ENCODE measurements at places on chromosomes 5 and 9. TPM values are rescaled to one million over a fixed set of nuclear protein-coding genes. Genes with fewer than 3 reads are reported as not detected.

Gene BTNL8
- not detected for polyA plus RNA-seq

Gene OSMR
- 8.1 TPM for polyA plus RNA-seq

Gene SPINK5
- polyA plus RNA-seq: 0.34 TPM

- DNase-seq: no peak
Measured at GRCh38 chr9:129280623-129281271, 102.7 kb upstream of the IER5L start.

- DNase-seq: no peak
Measured at GRCh38 chr5:168819004-168819621, 239.9 kb upstream of the PANK3 start.

DNA sequence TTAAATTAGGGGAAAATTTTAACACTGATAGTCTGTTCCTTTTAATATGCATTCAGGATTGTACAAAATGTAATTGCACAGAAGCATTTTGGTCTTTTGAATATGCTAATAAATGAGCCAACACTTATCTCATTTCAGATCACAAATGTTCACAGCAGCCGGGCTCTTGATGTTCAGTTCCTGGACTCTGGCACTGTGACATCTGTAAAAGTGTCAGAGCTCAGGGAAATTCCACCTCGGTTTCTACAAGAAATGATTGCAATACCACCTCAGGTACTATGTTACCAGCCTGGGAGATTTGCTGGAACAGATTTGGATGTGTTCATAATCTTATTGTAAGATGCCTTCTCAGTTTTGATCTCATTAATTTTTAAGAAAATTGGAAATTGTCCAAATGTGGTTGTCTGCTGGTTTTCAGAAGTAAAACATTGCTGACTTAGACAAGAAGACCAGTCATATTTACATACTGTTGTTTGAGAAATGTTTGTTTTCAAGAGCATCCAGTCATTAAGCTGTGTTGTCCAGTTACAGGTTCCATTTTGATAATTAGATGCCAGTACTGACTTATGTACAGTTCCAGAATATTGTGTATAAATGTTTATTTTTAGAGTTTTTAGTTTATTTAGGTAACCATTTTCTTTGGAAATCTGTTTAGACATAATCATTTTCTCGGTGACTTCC, 23.0 kb upstream of the TMOD1 start:
- DNase-seq: no peak

Gene NR4A3
- polyA plus RNA-seq: 0.88 TPM

GRCh38 chr9:4970970-4971641, 14.0 kb upstream of the JAK2 start:
- no peak for DNase-seq

Gene IFNA2
- not detected for polyA plus RNA-seq

- DNase-seq: no peak
Measured at GRCh38 chr5:144361406-144361805, 190.7 kb downstream of the KCTD16 start.

GRCh38 chr5:14599476-14600127, 18.0 kb downstream of the OTULINL start:
- no peak for DNase-seq

GRCh38 chr9:34628656-34629490, at the start of gene ARID3C:
Gene ARID3C, minus strand, starts transcription at chr9:34629066. Its CDS starts 1,052 bp downstream, at chr9:34628014.
- no peak for DNase-seq

Gene MIGA2
- 13.6 TPM for polyA plus RNA-seq

All from muscle of arm (tissue), 14 donors.